Activated CD4-positive, alpha-beta T cell treated with anti-CD3 and anti-CD28 coated beads, Interleukin-2, amount 10 ng/mL, durations not matched to agents 24 days and 14 days (primary cell): ENCODE measurements at places on chromosomes 11 and 22. TPM values are rescaled to one million over a fixed set of nuclear protein-coding genes. Genes with fewer than 3 reads are reported as not detected.
A peak's percentile ranks its signal among the peaks of the same experiment; 100 is the strongest.

Gene P2RY6
- total RNA-seq = not detected in 2 replicates

Gene TP53I11
- total RNA-seq = 8.6 and 9.1 TPM in 2 replicates

Gene JRKL
- total RNA-seq = 9.9 and 11.9 TPM in 2 replicates

Gene MPZL3
- total RNA-seq = 64.6 and 65.4 TPM in 2 replicates

Gene AIFM3
- 0.37 TPM in 1 of 2 replicates, not detected in the other for total RNA-seq

Gene TEX54
- 0.79 and 2.0 TPM in 2 replicates for total RNA-seq

DNA sequence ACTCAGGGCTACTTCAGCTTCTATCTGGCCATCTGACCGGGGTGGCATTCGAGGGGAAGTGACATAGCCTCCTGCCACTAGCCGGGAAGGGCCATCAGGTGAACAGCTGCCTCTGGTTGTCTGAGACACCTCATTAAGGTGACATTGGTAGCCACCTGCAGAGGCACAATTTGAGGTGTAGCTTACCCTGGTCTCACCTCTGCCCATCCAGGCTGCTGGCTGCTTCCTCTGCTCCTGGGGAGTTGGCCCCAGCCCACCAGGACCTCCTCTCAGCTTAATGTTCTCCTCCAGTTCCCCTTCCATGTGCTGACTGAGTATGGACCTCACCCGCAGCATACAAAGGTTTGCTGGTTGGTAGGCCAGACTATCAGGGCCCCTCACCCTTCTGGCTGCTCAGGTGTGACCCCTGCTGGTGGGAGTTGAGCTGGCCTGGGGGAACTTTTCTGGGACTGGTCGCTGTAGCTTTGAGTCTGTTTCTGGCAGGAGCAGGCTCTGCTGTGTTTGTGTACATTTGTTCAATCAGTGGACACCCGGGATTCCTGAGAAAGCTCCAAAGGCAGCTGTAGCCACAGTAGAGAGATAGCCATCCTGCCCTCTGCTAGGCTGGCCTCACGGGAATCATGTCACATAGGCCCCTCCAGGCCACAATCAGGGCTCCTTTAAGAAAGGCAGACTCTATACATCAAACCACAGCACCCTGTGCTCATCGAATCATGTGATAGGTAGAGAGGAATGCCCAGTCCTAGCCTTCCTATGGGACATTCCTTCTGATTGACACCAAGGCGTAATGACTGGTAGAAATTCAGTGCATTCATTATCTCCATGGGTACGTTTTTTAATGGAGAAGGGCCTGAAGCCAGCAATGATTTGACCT, 295.1 kb upstream of the PLET1 start:
- peaks cover 8% of the 10 kb centered on the region for H3K27me3 ChIP-seq
- H3K4me1 ChIP-seq = peaks cover 2% of the 10 kb centered on the region
- no peak overlapping the region for H3K27ac ChIP-seq
- H3K4me3 ChIP-seq = no peak overlapping the region
- no peaks in the 10 kb centered on the region for H3K36me3 ChIP-seq
- peak; percentile 89 for DNase-seq

GRCh38 chr11:88418508-88418907, 81.0 kb upstream of the CTSC start:
- H3K4me3 ChIP-seq = no peak overlapping the region
- peaks cover 2% of the 10 kb centered on the region for H3K36me3 ChIP-seq
- no peak for DNase-seq
- H3K27ac ChIP-seq = peak overlapping the region; percentile 51

DNA sequence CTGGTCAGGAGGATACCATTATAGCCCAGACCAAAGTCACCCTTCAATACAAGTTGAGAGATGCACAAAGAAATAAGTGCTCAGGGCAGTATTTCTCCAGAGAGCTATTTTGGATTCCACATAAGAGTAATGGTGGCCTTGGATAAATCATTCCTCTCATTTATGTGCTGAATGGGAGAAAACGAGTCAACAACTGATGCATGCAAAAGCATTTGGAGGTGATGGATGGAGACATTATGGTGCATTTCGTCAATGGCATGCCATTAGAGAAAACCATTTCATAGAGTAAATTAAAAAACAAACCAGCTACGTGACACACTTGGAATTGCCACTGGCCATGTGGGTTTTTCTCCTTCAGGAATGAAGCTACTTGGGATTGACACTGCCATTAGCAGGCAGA, 81.2 kb downstream of the ARL14EP start:
- H3K27me3 ChIP-seq = no peaks in the 10 kb centered on the region
- peaks cover 1% of the 10 kb centered on the region for H3K4me1 ChIP-seq
- DNase-seq = no peak
- no peak overlapping the region for H3K4me3 ChIP-seq

GRCh38 chr22:17786435-17787161, 12.3 kb upstream of the BID start:
- H3K36me3 ChIP-seq = peaks cover 2% of the 10 kb centered on the region
- H3K27me3 ChIP-seq = peaks cover 6% of the 10 kb centered on the region
- no peak overlapping the region for H3K27ac ChIP-seq

DNA sequence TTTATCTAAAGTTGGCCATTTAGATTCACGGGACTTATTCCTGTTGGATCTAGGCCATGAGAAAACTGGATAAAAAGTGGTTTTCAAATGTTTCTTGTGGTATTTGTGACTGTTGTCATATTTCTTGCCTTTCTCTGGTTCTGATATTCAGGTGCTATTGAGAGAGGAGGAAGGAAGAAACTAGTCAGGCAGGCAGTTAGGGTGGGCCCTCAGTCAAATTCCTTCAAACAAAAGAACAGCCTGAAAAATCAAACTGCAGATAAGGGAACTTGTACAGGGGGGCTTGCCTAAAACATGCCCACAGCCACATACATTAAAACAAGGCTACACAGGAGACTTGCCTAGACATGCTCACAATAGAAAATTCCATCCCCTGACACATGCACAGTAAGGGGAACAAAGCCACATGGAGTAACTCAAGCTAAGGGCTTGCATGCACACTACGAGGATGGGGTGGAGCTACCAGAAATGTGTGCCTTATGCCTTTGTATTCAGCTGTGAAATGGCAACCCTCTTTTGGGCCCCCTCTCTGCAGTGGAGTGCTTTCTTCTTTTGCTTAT, 18.2 kb downstream of the NCR3LG1 start:
- peaks cover 5% of the 10 kb centered on the region for H3K27me3 ChIP-seq
- no peak for DNase-seq
- H3K4me3 ChIP-seq = no peak overlapping the region
- peaks cover 10% of the 10 kb centered on the region for H3K4me1 ChIP-seq
- peak overlapping the region; percentile 40 for H3K27ac ChIP-seq
- peaks cover 47% of the 10 kb centered on the region for H3K36me3 ChIP-seq

- H3K27ac ChIP-seq = no peak overlapping the region
- peaks cover 23% of the 10 kb centered on the region for H3K27me3 ChIP-seq
- H3K4me1 ChIP-seq = peaks cover 21% of the 10 kb centered on the region
- peak overlapping the region; percentile 49 for H3K4me3 ChIP-seq
Observed at GRCh38 chr22:41917903-41918791, 3.3 kb upstream of the SHISA8 start.

DNA sequence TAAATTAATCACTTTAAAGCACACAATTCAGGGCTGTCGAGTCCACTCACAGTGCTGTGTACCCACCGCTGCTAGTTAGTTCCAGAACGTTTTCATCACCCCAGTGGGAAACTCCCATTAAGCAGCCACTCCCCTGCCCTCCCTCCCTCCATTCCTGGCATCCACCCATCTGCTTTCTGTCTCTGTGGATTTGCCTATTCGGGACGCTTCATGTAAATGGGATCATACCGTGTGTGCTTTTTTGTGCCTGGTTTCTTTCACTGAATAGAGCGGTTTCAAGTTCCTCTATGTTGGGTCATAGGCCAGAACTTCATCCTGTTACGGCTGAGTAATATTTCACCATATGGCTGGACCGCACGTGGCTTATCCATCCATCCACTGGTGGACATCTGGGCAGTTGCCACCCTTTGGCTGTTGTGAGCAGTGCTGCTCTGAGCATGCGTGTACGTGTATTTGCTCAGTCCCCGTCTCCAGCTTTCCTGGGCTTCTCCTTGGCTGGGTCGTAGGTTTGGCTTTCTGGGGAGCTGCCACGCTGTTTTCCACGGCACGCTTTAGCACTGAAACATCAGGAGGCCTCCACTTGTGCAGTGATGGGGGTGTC, 30.1 kb downstream of the ARHGAP8 start:
- H3K4me3 ChIP-seq = no peak overlapping the region
- H3K27ac ChIP-seq = no peak overlapping the region
- DNase-seq = no peak
- no peaks in the 10 kb centered on the region for H3K36me3 ChIP-seq
- no peaks in the 10 kb centered on the region for H3K4me1 ChIP-seq
- peaks cover 2% of the 10 kb centered on the region for H3K27me3 ChIP-seq

GRCh38 chr11:721741-722345, 15.8 kb downstream of the EPS8L2 start:
- no peaks in the 10 kb centered on the region for H3K36me3 ChIP-seq
- no peak overlapping the region for H3K27ac ChIP-seq
- H3K27me3 ChIP-seq = peaks cover 20% of the 10 kb centered on the region
- H3K4me3 ChIP-seq = peak overlapping the region; percentile 53
- peaks cover 13% of the 10 kb centered on the region for H3K4me1 ChIP-seq

DNA sequence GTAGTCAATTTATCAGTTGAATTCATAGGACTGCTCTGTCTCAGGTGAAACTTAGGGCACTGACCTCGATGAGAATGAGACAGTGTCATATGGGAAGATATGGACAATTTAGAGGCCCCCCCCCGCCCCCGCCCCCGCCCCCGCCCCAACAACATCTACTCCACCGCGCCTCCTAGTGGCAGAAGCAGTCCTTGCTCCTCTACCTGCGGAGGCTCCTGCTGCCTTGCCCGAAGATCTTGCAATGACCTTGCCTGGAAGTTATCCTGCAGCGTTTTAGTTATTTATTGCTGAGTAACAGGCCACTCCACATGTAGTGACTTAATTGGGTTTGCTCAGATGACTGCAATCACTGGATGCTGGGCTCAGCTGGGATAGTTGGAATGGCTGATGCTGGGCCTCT, 15.2 kb downstream of the SERPINH1 start:
- H3K4me3 ChIP-seq = no peak overlapping the region
- peaks cover 11% of the 10 kb centered on the region for H3K27me3 ChIP-seq
- peaks cover 6% of the 10 kb centered on the region for H3K4me1 ChIP-seq
- DNase-seq = peak; percentile 86
- H3K36me3 ChIP-seq = peaks cover 5% of the 10 kb centered on the region

GRCh38 chr22:20799449-20799848, 25.5 kb downstream of the SERPIND1 start:
- H3K36me3 ChIP-seq = peaks cover 65% of the 10 kb centered on the region
- H3K4me3 ChIP-seq = no peak overlapping the region
- no peak for DNase-seq
- H3K27me3 ChIP-seq = no peaks in the 10 kb centered on the region

DNA sequence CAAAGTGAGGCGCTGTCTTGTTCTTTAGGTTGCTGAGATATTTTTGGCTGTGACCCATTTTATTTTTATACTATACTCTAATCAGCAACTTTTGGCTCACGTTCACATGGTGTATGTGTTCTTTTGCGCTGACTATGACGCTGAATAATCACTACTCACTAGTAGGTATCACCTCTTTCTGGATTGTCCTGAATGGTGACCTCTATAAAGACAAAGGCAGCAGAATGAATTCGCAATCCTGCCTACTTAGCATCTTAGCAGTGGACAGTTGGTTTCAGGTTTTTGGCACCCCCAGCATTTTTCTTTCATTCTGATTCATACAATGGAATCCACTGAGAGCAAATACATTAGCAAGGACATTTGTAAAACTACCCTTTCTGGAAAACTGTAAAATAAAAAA, 351.3 kb downstream of the JRKL start:
- H3K27ac ChIP-seq = no peak overlapping the region
- H3K36me3 ChIP-seq = no peaks in the 10 kb centered on the region
- no peak for DNase-seq
- H3K27me3 ChIP-seq = no peaks in the 10 kb centered on the region
- no peak overlapping the region for H3K4me3 ChIP-seq

DNA sequence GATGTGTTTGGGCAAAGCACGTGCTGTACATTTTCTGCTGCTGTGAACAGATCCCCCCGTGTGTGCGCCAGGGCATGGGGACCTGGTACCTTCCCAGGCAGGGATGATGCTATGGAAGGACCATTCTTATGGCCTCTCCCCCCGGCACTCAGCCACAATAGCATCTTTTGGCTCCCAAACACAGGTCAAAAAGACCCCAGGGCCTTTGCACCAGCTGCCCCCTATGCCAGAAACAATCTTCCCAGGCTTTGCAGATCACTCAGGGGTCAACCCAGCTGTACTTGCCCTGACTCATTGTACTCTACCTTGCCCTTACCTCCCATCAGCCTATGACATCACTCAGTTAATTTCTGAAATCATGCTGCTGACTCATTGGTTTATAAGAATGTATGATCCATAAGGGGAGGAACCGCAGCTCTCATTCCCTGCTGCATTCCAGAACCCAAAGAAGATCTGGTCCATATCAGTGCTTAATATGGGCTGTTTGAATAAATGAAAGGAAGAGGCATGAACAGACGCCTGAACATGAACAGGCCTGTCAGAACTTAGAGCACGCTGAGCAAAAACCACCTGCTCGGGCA, 100.7 kb downstream of the CELSR1 start:
- DNase-seq = no peak
- no peak overlapping the region for H3K27ac ChIP-seq
- peaks cover 2% of the 10 kb centered on the region for H3K27me3 ChIP-seq

DNA sequence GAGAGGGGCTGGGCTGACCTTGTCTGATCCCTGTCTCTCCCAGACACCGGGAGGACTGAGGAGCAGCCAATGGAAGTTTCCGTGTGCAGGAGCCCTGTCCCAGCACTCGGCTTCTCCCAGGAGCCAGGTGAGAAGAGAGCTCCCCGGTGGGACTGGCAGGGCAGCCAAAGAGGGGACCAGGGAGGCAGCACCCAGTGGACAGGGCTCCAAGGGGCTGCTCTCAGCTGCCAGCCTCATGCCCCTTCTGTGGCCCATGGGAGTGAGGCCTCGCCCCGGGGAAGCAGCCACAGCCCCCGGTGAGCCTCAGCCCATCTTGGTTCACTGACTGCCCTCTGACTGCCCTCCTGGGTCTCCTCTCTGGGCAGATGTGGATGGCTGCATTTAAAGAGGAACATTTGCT, 6.8 kb downstream of the SCO2 start:
- H3K4me3 ChIP-seq = no peak overlapping the region
- no peak overlapping the region for H3K27ac ChIP-seq
- H3K4me1 ChIP-seq = peaks cover 12% of the 10 kb centered on the region
- H3K27me3 ChIP-seq = no peaks in the 10 kb centered on the region
- DNase-seq = no peak

DNA sequence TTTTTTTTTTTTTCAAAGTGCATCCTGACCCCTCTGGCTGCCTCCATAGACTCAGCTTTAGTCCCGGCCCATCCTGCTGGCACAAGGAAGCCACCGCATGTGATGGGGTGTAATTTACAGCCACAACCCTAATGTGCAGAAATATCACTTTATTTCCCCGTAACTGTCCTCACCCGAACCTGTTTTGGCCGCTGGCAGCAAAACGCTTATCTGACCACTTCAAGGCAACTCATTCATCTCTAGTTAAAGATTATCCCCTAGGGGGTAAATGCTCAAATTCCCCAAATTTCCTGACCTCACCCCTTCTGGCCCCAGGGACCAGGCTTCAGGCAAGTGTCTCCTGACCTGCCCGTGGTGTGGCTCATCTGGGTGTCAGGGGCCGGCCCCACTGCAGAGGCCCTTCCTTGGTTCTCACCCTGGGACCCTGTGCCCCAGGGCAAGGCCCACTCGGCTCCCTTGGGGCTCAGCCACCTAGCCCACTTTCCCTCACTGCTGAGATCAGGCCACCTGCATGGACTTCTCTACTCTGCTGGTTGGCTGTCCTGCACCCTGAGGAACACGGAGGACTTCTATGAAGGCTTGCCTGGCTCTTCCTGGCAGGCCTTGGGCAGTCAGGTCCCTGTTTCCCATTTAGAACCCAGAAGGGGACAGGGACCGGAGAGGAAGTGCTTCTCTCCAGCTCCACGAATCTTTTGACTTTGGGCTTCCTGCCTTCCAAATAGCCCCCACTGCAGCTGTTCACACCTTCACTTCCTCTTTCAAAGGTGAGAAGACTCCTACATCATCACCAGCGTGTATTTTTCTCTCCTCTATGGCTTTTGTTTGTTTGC, 53.3 kb downstream of the WNT11 start:
- no peak for DNase-seq
- peak overlapping the region; percentile 48 for H3K27ac ChIP-seq
- no peaks in the 10 kb centered on the region for H3K36me3 ChIP-seq
- peaks cover 17% of the 10 kb centered on the region for H3K4me1 ChIP-seq
- H3K27me3 ChIP-seq = peaks cover 28% of the 10 kb centered on the region
